ENCODE measurements at places on chromosomes 3 and 15.

- DNase-seq: no peak
Measured at GRCh38 chr3:25515171-25515570, 87.1 kb downstream of the RARB start.

DNA sequence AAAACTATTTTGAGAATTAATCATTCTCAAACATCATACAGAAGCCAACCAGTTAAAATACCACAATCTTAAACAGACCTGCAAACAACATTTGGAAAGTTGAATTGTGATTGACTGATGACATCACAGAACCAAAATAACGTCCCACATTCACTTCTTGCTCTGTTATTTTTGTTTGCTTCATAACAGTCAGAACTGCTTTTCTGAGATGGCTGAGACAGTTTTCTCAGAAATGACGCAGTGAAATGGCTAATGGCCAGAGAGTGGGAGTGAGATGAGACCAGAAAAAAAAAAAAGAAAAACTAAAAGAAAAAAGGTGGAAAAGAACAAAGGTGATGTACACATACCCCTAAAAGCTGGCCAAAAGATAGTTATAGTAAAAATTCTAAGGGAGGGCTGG, 1061.2 kb downstream of the FHIT start:
- no peak for DNase-seq

- no peak for DNase-seq
Measured at GRCh38 chr15:67779549-67780111, 45.7 kb upstream of the SKOR1 start.

DNA sequence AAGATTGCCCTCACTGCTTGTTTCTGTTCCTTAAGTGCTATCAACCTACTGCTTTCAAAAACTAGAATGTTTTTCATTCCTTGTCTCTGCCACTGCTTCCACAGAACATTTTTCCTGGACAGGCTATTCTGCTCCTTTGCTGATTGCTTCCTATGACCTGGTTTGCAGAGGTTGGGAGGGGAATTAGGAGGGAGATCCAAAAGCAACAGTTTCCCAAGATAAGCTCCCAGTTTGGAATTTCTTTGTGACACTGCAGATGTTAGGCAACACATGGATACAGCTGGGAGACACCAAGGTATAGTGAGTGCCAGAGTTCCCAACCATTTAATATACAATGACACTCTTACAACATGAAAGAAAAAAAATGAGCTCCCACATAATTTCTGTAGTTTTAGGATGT, 1036.5 kb downstream of the ROBO2 start:
- no peak for DNase-seq

DNA sequence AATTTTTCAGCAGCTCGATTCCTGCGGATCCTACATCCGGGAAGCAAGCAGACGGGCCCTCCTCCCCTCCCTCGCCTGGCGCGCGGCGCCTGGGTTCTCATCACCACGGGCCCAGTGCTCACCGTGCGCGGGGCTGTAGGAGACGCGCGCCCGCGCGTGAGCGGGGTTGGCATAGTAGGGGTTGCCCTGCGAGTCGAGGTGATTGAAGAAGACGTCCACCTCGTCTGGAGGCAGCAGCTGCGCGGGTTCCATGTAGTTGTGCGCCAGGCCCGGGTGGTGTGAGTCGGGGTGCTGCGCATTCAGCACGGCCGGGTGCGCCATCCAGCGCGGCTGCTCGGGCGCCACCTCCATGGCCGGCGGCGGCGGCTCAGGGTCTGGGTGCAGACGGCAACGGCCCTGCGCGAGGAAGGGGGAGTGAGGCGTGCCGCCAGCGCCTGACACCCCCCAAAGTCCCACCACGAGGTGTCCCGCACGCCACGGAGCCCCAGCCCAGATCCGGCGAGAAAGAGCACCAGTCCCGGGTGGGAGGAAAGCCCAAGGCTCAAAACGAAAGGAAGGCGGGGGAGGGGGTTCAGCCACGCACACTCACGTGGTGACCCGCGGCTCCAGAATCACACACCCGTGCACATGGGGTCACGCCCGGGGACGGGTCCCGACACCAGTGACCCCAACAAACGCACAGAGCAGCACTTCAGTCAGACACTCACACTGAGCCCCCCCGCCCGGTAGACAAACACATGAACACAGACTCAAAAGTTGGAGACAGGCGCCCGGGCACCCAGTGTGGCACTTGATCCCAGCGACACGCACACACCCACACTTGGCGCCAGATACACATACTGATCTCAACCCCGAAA, 6.1 kb downstream of the GATA2 start:
- DNase-seq: no peak

DNA sequence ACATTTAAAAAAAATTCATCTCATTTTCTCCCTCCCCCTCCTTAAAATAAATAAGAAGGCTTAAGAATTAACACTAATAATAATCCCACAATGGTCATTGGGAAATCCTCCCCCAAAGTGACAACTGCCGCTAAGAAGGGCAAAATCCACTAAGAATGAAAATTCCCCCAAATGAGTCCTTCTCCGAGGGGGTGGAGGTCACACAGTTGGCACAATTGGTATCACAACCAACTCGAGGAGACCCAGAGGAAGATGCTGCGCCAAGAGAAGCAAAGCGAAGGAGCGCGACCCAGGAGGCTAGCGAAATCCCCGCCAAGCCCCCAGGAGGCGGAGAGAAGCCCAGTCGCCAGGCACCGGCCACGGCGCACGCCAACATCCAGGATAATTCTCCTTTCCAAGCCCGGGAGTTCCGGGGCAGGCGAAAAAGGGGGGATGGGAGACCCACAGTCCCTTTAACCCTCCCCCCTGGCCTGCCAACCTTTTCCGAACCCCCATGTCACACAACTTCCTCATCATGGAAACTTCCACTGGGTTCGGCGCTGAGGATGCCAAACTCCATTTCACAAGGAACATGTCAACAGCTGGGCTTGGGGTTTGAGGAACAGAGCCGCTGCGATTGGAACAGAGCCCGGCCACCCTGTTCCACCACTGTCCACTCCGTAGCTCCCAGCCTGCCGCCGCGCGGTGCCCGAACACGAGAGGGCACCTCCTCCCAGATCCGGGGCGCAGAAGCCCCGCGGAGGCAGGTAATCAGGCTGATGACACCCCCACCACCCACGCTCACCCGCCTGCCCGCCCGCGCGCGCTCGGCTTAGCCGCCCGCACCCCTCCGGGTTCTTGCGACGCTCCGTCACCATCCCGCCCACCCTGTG, 668 bp downstream of the THRB start:
- no peak for DNase-seq

- DNase-seq: no peak
Measured at GRCh38 chr3:141051443-141052200, 475 bp downstream of the SPSB4 start.

DNA sequence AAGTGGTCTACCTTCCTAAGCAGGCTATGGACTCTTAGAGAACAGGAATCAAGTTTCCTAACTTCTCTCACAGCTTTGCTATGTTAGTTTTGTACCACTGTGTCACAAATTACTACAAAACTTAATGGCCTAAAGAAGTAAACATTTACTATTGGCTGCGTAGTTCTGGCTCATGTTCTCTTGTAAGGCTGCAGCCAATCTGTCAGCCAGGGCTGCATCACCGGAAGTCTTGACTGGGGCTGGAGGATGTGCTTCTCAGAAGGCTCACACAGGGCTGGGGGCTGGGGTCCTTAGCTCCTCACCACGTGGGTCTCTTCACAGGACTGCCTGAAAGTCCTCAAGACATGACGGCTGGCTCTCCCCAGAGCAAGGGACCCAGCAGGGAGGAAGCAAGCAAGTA, 15.5 kb downstream of the STIMATE start:
- no peak for DNase-seq

DNA sequence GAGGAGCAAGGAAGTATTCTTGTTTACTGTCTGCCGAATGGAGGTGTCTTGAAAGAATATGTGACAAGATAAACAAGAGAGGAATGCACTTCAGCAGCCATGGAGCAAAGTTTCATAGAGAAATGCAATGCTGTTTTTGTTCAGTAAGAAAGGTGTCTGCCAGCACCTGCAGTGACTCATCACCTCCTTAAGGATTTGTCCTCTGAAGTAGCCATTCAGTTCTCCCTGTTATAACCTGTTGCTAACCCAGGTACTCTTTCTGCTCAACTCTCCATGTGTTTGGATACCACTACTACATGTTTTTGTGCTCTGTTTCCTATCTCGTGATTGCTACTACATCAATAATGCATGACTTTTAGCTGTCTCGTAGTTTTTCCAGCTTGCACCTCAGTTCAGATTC, 328.9 kb downstream of the CHL1 start:
- DNase-seq: no peak

- DNase-seq: no peak
Measured at GRCh38 chr3:194913316-194913715, 227.6 kb downstream of the FAM43A start.

- no peak for DNase-seq
Measured at GRCh38 chr3:122789585-122790273, 3.9 kb downstream of the HSPBAP1 start.

DNA sequence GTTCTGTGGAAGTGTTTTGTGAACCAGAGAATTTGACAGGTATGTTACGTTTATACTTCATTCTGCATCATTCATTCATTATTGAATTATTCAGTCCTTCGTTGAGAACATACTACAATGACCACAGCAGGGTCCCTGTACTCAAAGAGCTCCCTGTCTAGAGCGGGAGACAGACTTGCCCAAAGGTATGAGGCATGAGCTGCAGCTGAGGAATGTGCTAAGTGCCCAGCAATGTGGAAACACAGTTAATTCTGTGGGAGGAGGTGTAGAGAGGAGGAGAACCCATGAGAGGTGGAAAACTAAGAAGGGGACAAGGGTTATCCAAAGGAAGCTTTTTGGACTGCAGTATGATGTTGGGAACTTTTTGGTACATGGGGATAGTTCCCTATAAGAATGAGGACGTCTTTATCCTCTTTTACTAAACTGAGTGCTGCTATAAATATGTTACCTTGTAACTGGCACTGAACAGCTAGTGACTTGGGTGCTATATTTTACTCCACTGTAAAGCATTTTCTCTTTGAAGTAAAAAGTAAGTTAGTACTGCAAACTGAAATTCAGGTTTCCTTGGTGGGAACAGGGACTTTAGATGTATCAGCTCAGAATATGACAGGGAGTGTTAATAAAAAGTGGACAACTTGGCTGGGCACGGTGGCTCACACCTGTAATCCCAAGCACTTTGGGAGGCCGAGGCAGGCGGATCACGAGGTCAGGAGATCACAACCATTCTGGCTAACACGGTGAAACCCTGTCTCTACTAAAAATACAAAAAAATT, 5.7 kb downstream of the SMAD3 start:
- DNase-seq: no peak

GRCh38 chr3:172038798-172039435, 461 bp upstream of the FNDC3B start:
- no peak for DNase-seq

DNA sequence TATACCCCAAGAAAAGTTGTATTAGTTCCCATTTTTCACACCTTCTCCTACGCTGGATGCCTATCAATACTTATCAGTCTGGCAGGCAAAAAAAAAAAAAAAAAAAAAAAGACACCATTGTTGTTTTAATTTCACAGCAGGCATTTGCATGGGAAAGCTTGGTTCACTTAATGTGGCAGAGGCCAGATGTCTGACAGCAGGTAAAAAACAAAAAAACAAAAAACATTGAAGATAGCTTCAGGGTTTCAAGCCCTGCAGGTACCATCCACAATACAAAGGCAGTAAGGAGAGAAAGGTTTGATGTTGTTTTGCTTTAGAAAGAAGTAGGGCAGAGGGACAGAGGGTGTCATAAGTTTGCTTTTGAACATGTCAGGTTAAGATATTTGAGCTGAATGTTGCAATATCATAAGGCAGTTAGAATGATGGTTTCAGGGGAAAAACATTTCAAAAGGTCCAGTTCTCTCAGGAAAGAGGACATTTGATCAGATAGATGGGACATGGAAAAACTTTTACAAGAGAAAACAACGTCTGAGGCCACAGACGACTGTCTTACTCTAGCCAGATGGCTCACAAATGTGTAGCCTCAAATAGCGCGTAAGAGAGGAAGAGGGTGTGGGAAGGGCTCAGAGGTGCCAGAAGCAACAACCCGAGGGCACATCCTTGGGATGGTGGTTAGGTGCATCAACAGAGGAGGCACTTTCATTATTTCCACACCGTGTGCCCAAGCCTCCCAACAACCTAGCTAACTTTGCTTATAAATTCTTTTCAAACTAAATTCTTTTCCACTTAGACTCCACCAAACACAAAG, 25.7 kb downstream of the PCOLCE2 start:
- no peak for DNase-seq

- no peak for DNase-seq
Measured at GRCh38 chr3:153621953-153622352, 459.9 kb downstream of the RAP2B start.

DNA sequence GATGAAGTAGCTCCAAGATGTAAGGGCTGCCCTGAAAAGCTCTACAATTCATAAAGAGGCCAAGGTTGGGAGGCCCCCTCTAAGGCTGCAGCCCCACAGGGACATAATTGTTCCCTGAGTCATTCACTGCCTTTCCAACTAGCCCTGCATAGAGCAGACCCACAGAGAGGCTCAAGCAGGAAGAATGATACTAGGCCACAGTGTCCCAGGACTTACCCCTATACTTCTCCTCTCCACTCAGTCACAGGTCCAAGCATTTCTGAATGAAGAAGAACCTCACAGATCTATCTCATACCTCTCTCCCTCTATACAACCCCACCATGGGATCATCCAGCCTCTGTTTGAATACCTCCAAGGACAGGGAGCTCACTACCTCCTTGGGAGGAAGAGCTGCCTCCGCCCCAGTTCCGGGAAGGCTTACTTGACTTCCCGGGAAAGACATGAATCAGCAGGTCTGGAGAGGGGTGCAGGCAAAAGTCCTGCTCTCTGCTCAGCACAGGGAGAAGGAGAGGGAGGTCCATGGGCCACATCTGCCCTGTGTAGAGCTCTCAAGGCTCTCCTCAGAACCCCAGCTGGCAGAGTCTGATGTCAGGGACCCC, 6.9 kb upstream of the SKIC8 start:
- no peak for DNase-seq

GRCh38 chr3:13278783-13279531, 141.2 kb downstream of the NUP210 start:
- no peak for DNase-seq
